Foreskin melanocyte (primary cell): ENCODE measurements at places on chromosomes 12 and 14.

- no peak for DNase-seq
Observed at GRCh38 chr12:90896821-90897220, 58.2 kb downstream of the CCER1 start.

DNA sequence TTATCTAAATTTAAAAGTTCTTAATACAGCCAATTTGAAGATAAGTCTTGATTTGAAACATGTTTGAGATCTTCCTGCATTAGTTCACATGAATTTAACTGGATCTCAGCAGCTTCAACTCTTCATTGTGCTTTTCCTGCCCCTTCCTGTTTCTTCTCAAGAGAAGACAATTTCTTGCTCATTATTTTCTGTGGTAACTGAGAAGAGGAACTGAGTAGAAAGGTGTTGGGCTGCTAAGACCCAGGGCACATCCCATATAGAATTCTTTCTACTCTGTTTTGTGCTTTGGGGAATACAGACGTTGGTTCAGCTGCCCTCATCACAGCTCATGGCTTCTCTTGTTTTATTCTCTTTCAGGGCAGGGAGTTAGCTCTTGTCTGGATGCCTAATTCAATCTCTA lies 110.2 kb downstream of the SNAPC1 start:
- DNase-seq: no peak

- DNase-seq: no peak
Observed at GRCh38 chr12:26203167-26203780, 7.9 kb downstream of the SSPN start.

DNA sequence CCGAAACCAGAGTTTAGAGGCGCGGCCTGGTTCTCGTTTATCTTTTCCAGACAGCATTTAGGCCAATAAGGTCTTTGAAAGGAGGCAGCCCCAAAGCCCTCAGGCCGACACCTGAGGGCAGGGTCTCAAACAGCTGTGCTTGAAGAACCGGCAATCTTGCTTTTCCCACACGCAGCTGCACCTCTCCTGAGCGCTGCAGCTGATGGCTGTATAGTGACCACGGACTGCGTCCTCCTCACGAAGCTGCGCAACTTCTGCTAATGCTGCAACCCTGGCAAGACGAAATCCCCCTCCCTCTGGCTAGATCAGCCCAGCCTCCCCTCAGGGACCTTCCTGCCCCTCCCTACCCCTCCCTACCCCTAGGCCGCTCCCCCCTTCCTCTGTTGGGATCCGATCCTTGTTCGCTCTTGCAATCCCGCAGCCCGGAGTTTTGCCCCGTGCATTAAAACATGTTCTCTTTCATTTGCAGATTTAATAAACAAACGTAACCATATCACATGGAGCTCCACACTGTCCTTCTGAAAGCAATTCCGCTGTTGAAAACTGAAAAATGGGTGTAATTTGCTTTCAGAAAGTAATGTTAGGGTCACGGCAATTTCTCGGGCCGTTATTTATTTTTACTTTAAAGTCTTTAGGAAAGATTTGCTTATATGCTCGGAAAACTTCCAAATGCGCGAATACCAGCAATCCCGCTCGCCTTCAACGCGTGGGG lies 4.8 kb upstream of the PAX9 start:
- DNase-seq: no peak

DNA sequence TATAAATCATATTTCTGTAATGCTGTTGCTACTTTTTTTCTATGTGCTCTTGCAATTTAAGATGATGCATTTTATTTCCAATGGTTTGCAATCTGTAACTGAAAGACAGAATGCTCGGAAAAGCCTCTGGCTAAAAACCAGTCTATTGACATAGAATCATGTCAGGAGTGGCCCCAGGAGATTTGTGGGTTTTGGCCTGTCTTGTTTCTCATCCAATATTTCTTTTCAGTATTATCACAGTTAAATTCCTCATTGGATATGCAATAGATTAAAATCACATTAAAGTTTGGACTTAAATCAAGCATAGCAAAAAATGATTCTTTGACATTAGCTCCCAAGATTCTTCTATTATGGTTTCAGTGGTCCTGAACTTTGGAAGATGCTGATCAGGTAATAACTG lies 19.1 kb upstream of the SLC38A2 start:
- DNase-seq: no peak

DNA sequence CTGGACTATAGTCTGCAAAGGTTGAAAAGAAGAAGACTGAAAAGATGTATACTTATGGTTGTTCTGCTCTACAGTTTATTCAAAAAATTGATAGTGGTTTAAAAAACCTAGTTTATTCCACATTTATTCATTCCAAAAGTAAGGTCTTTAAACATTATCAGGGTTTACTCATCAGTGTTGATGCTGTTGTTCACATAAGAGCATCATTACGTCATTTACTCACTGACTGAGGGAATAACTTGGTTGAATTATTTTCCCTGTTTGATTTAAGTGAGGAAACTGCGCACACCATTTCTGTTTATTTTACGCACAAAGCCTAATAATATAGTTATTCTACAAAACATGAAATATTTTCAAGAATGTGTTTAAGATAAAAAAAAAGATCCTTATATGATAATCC lies 303.1 kb upstream of the PRKD1 start:
- DNase-seq: no peak

DNA sequence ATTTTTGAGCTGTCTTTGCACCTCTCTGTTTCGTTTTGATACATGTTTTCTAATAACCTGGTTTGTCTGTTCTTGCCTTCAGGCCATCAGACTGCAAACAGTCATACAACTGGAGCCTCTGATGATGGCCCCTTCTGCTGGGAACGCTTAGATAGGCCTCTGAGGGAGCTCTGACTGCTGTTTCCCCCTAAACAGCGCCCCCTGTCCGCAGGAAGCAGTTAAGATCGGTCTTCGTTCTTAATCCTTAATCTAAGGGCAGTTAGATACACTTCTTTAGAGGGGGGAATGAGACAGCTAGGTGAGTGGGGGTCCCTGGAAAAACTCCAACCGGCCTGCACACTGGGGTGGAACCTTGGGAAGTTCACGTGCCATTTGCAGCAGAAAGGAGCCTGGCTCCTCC lies 1338.8 kb upstream of the SEL1L start:
- no peak for DNase-seq

- no peak for DNase-seq
Observed at GRCh38 chr12:9342614-9343353, 134.6 kb upstream of the PZP start.

GRCh38 chr14:75303381-75303789 lies 24.8 kb downstream of the FOS start:
- peak; percentile 54 for DNase-seq

- peak; percentile 49 for DNase-seq
Observed at GRCh38 chr12:26633591-26634210, 199.3 kb downstream of the ITPR2 start.

DNA sequence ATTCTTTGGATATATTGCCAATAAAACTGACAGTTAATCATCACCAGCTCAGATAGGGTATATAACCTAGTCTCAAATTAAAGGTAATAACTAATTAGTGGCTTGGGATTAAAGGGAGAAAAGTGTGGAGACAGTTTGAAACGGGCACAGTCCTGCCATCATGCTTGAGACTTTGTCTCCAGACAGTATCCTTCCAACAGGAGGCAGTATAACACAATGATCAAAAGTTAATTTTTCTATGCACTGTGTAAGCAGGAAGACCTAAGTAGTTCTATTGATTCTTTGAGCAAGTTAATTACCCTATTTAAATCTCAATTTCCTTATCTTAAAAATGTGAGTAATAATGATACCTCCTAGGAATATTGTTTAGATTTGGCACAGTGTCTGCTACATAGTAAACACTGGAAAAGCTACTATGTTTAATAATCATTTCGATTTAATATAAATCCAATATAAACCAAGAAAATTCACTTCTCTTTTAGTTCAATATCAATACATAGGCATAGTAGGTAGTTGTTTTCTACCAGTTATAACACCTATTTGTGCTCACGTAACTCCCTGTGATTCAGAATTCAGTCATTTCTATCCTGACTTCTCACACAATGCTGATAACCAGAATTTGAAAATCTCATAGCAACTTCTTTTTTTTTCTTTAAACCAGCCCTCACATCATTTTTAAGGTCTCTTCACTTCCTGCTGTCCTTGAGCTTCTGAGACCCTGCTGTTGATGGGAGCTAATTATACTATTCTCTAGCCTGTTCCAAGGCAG lies 53.7 kb downstream of the GALNT4 start:
- DNase-seq: peak; percentile 57

DNA sequence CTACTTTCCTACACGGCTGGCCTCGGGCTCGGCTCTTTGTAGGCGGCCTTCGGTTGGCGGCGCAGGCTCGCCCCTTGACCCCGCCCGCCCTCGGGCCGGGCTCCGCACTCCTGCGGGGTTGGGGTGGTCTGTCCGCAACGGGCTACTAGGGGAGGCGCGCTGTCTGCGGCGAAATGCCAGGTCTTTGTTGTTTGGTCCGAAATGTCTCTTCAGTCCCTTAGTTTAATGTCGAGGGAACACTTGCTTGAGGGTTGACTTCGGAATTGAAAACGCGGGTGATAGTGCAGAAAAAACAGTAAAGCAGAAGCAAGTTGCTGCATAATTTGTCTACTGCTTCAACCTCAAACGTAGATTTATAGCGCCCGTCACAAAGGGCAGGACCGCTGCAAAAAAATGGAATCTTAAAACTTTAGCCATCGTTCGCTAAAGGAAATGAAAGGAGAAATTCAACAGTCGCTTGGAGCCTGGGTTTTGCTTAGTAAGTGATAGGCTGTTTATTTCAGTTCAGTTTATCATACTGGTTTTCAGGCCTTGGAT lies 390 bp downstream of the JKAMP start:
- DNase-seq: no peak

GRCh38 chr12:39355841-39356240 lies 87.1 kb downstream of the KIF21A start:
- no peak for DNase-seq

DNA sequence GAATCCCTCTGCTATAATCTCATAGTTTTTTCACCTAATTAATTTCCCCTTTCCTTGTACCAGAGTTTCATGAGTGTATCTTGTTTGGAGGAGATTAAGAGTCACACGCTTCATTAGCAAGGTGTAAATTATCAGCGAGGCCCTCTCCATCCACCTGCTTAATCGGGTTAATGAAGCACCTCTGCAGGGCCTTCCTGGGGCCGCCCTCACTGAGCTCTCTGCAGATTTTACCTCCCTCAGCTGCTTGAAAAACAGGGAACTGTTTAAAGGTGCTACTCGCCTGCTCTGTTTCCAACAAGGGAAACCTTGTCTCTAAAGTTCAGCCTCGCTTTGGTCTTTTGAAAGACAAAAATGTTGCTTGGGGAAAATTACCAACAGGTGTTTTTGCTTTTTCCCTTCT lies 35.8 kb downstream of the OTX2 start:
- DNase-seq: no peak

DNA sequence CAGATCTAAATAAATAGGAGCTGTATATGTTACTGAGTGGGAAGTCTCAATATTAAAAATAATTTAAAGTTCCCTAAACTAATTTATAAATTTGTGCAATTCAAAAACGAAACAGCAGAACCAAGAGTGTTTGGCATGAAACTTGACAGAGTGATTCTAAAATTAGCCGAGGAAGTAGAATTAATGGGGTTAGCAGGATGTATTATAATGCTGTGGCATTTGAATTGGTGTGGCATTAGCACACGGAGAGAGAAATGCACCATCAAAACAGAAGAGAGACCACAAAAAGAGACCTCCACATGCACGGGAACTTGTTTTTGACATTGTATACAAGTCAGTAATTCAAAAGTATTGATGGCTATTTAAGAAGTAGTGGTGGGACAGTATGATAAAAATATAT lies 366.0 kb upstream of the RGS6 start:
- no peak for DNase-seq

GRCh38 chr12:15485466-15485865 lies 163.2 kb downstream of the PTPRO start:
- no peak for DNase-seq

DNA sequence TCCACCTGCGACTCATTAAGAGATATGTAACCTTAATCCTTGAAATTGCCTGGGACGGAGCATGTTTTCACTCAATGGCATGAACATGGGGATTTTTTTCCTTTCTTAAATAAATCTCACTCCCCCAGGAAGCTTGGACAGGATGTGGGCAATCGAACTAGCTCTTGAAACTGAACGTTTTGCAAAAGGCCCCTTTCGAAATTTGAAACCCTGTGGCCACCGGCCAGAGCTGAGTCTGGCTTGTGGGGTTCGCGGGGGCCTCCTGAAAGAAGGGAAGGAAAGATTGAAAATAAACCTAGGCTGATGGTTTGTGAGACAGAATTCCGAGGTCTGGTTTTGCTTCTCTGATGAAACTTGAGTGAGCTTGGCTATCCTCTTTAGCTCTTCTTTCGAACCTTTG lies 101.4 kb upstream of the RTL1 start:
- no peak for DNase-seq

DNA sequence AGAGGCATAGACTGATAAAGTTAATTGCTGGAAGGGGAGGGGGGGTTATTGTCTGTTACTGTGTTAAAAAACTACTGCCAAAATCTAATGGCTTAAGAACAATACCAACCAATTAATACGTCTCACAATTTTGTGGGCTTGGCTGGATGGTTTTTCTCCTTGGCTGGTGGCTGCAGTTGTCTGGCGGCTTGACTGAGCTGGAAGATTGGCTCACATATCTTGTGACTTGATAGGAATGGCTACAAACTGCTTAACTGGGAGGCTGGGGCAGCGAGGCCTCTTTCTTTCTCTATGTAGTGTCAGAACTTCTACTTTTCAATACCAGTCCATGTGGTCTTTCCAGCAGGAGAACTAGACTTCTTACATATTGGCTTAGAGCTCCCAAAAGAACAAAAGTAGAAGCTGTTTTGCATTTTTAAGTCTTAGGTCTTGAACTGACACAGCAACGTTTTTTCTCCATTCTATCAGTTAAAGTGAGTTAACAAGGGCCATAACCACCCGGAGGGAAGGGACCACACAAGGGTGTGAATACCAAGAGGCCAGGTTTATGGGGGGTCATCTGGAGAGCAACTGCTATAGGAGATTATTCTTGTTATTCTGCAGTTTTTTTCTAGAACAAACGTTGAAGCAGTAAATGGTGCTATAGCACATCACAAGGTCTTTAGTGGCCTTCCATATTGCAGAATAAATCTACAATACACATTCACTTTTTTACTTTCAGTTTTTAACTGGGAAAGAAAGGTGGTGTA lies 46.9 kb downstream of the ZDHHC17 start:
- no peak for DNase-seq

- DNase-seq: no peak
Observed at GRCh38 chr12:79344855-79345847, 345.6 kb downstream of the PAWR start.

DNA sequence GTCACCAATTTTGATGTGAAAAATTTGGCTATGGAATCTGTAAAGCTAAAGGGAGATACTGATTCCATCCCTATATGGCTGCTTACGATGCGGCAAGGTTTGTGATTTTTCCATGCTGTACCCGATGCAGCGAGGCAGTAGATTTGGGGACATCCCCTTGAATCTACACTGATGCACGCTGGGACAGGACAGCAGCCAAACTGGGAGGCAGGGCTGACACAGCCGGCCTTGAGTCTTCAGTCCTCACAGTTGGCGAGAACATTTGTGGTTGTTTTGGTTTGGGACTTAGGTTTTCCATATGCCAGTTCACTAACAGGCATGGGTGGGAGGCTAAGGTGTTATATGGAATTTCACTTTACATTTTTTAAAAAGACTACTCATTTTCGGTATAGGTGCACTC lies 3.8 kb downstream of the GALNT16 start:
- DNase-seq: no peak
